Stimulated activated CD4-positive, alpha-beta T cell treated with anti-CD3 and anti-CD28 coated beads, TNF-alpha, amount 100 ng/mL, for 48 hours (primary cell): ENCODE measurements at places on chromosomes 2 and 18.

DNA sequence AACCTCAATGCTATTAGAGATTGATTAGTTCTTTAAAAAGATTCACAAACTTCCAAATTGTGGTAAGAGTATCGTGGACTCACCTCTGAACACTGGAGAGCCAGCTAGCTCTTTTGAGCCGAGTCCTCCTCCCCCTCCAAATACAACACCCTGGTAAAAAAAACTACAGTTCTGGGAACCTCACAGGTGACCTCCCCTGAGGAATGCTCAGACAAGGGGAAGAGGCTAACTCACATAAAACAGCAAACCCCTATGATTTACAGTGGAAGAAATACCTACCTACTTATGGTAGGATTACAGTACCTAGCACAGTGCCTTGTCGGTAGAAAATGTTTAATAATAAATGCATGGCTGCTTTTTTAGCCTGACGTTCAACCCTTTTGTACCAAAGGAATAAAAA is 8.4 kb downstream of the ZNF24 start:
- no peak for DNase-seq

DNA sequence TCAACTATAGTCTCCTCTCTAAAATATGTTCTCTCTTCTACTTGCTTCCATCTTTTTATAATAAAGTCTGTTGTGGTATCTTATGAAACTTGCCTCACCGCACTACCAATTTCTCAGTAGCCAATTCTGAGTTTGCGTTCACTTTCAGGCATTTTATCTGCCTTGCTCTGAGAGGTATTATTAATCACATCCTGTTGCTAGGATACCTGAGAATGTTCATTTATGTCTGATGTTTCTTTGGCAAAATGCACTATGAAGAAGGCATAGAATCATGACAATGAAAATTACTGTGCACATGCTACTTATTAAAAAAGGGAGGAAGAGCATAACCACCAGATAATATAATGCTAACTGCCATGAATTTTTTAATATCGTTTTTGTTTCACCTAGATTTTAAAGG is 130.2 kb downstream of the CHST9 start:
- no peak for DNase-seq

- DNase-seq: no peak
Observed at GRCh38 chr2:82478641-82479040, 1980.4 kb downstream of the SUCLG1 start.

DNA sequence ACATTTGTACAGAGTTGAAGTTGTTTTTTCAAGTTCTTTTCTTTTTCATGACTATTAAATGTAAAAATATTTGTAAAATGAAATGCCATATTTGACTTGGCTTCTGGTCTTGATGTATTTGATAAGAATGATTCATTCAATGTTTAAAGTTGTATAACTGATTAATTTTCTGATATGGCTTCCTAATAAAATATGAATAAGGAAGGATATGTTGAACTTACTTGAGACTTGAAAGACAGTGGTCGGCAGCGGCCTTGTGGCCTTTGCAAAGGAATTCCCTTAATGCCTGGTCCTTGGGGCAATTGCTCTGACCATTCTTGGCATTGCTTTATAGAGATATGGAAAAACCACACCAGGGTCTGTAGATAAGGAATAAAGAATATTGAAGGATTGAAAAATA is 25.9 kb upstream of the TMEM87B start:
- DNase-seq: no peak

DNA sequence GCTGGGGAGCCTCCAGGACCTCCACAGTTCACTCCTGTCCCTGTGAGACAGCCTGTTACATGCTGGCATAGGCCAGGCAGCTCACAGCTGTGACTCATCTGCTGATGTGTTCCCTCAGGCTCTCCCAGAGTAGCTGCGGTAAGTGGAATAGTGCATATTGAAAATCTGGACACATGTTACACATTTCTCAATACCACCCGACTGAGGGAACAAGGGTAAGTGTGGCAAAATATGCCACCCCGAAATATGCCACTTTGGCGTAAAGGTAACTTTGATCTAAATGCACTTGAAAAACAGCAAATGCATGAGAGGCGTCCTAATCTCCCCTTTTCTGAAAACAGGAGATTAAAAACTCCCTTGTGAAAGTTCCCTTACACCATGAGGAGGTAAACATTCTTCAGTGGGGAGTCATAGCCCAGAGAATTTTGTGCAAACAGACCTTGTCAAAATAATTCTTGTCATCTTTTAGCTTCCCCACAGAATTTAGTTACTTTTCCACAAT is 557.9 kb downstream of the CCDC85A start:
- DNase-seq: no peak
